ENCODE measurements at places on chromosomes 4 and X. TPM values are rescaled to one million over a fixed set of nuclear protein-coding genes. Genes with fewer than 3 reads are reported as not detected.

DNA sequence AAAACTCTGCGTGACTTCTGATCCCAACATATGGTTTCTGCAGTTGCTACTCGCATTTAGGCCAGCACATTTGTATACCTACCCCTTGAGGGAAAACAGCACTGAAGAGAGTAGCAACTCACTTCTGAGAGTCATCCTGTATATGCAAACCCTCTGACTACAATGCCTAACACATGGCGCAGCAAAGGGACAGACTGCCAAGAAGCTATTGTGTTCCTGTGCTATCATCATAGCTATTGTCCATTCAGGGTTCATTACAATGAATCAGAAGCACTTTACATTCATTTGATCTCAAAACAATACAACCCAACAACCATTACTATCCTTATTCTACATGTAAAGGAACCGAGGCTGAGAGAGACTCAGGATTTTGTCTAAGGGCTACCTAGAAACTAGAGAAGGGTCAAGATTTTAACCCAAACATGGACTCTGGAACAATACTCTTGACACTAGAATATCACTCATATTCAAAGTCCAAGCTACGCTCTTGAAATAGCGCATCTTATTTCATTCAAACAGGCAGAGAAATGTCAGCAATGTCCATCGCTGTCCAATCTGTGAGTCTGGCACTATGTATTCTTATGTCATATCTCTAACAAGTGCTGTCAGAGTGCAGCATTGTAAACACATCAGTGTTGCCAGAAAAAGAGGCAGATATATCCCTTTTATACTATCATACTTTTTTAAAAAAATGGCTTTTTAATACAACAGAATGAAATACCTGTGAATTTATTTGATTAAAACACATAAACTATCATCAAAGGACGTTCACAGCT lies 173.6 kb downstream of the CORIN start:
- no peak for DNase-seq

EVC2 gene
- 0.92 TPM for total RNA-seq

HS3ST1 gene
- total RNA-seq: 0.35 TPM

- DNase-seq: no peak
Measured at GRCh38 chr4:154960476-154960875, 179.4 kb downstream of the RBM46 start.

DNA sequence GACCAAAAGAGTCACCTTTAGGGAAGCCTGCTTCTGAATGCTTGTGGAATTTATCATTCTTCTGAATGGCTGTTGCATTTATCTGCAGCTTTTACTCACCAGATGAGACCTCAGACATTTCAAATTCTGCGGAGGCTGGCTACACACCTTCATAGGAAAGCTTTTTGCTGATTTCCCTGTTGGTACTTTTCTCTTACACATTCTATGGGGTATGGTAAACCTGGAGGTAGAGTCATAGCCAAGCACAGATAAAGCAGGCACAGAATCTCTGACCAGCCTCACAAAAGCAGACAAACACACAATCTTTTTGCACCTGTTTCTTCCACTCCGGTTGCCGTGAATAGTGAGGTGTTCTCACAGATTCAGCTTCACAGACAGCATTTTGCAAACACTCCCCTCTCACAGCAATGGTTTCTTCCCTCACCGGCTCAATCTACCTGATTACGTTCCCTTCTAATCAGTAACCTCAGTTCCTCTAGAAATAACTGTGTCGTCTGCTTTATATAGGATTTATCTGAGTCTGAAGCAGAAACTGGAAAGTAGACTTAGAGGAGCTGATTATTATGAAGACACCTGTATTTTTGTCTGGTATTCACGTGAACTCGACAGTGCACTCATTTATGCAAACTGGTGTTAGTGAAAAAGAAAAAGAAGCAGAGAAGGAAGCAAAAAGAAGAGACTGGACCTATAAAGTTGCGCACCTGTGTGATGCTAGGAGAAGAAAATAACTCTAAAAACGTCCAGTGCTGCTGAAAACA lies 83.1 kb downstream of the DMD start:
- DNase-seq: no peak

POLN gene
- 1.5 TPM for total RNA-seq

- DNase-seq: no peak
Measured at GRCh38 chrX:118884552-118885138, 61.0 kb downstream of the ZCCHC12 start.

DNA sequence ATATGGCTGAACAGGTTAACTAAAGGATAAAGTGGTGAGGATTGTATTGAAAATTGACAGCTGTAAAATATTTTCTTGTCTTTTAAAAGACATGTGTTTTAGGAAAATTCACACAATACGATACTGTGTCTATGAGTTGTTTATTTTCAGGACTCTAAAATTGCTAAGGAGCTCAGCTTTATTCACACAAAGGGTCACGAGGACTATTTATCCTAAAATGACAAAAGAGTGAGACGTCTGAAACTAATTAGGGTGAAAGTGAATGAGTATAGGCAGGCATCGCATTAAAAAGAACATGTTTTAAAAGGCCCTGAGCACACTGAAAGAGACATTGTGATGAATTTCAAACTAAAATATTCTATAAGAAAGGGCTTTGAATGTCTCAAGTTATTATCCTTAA lies 304.7 kb downstream of the SH2D1A start:
- DNase-seq: no peak

ETDA gene
- not detected for total RNA-seq

NPY5R gene
- not detected for total RNA-seq
